NCI-H1694 (cell line): ENCODE measurements at places on chromosomes 7 and 10.

GRCh38 chr10:27819781-27820531 lies 74.3 kb upstream of the MKX start:
- no peak for DNase-seq

DNA sequence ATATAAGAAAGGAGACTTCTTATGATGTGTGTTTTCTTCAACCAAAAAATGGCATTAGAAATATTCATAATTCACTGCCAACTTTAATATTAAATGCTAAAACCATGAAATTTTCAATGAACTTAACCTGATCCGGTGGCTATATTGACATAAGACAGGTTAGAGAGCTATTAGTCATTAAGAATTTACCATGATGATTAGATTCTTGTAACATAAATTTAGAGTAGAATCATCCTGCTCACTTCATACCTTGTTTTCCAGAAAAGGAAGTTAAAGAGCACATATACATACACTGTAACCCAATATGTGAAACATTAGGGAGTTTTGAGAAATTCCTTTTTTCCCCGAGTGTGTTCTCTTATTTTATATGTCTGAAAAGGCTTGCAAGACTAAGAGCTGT lies 430.3 kb upstream of the SEMA3A start:
- no peak for DNase-seq

- DNase-seq, result no peak
Measured at GRCh38 chr10:348456-348855, 213.2 kb downstream of the ZMYND11 start.

- DNase-seq, result no peak
Measured at GRCh38 chr7:44470135-44470479, 20.4 kb downstream of the NUDCD3 start.
